ENCODE measurements at places on chromosomes 2 and 18. TPM values are rescaled to one million over a fixed set of nuclear protein-coding genes. Genes with fewer than 3 reads are reported as not detected.

Gene FBXO15
- 1.3 TPM for total RNA-seq

Gene POTEF
- total RNA-seq = not detected

Gene BCL11A
- 0.03 TPM for total RNA-seq

Gene ALK
- total RNA-seq = not detected

Gene FEV
- not detected for total RNA-seq

Gene NAT8
- not detected for total RNA-seq

DNA sequence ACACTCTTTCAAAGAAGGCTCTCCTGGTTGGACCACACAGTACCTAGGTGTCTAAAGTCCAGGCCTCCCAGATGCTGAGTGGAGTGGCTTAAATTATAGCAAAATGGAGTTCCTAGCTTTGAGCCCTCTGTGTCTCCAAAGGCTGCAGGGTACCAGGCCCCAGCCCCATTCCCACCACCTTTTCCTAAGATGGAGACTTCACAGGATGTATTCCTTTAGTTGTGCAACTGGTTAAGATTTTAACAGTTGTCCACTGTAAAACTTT lies 4.9 kb downstream of the SMAD7 start:
- H3K27me3 ChIP-seq = no peaks in the 10 kb centered on the region
- H3K4me3 ChIP-seq = peak overlapping the region; percentile 65
- H3K27ac ChIP-seq = no peak overlapping the region
- peaks cover 89% of the 10 kb centered on the region for H3K36me3 ChIP-seq
- DNase-seq = no peak

- no peak for DNase-seq
- H3K27ac ChIP-seq = no peak overlapping the region
- H3K27me3 ChIP-seq = no peaks in the 10 kb centered on the region
Measured at GRCh38 chr18:43572163-43572562, 294.9 kb upstream of the SYT4 start.

- H3K27ac ChIP-seq = no peak overlapping the region
- no peak overlapping the region for H3K4me3 ChIP-seq
- H3K27me3 ChIP-seq = no peaks in the 10 kb centered on the region
- DNase-seq = no peak
Measured at GRCh38 chr2:3162442-3163077, 215.1 kb downstream of the EIPR1 start.

- no peaks in the 10 kb centered on the region for H3K27me3 ChIP-seq
- no peaks in the 10 kb centered on the region for H3K4me1 ChIP-seq
- H3K36me3 ChIP-seq = no peaks in the 10 kb centered on the region
Measured at GRCh38 chr2:186036862-186037449, 298.4 kb downstream of the FSIP2 start.

DNA sequence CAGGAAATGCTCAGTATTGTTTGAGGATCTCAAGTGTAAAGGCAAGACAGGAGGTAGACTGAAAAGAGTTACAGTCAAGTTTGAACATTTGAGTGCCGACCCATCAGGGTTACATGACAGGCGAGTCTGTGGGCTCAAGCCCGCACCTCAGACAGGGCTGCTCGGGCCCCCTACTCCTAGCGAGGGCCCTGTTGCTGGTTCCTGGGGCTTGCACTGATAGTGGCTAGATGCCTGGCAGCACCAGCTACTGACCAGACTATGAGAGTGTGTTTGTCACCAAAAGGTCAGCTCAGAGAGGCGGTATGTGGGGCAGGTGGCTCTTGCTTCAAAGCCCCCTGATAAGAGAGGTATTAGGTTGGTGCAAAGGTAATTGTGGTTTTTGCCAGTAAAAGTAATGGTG lies 35.6 kb upstream of the CYP27C1 start:
- H3K27ac ChIP-seq = no peak overlapping the region
- peaks cover 37% of the 10 kb centered on the region for H3K36me3 ChIP-seq
- no peaks in the 10 kb centered on the region for H3K27me3 ChIP-seq
- peaks cover 14% of the 10 kb centered on the region for H3K4me1 ChIP-seq
- no peak overlapping the region for H3K4me3 ChIP-seq
- DNase-seq = no peak

GRCh38 chr2:24917086-24917485 lies 3.0 kb downstream of the ADCY3 start:
- no peak for DNase-seq
- peaks cover 40% of the 10 kb centered on the region for H3K4me1 ChIP-seq
- H3K36me3 ChIP-seq = peaks cover 42% of the 10 kb centered on the region
- no peaks in the 10 kb centered on the region for H3K27me3 ChIP-seq
- no peak overlapping the region for H3K4me3 ChIP-seq

DNA sequence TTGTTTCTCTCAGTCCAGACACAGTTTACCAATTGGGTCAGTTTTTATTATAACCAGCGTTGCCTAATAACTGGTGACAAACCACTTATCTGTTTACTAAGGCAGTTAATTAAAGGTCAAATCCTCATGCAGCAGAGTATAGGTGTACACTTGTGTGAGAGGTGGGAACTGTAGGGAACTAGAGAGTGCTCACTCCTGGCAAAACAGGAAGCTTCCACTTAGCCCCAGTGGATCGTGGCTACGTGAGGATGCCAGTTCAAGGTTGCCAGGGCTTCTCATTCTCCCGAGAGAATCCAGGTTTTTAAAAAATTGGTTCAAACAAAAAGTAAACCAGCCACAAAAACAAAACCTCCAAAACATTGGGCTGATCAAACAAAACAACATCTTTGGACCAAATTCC lies 8.1 kb downstream of the CYBRD1 start:
- no peak overlapping the region for H3K27ac ChIP-seq
- peaks cover 21% of the 10 kb centered on the region for H3K27me3 ChIP-seq
- no peaks in the 10 kb centered on the region for H3K4me1 ChIP-seq

DNA sequence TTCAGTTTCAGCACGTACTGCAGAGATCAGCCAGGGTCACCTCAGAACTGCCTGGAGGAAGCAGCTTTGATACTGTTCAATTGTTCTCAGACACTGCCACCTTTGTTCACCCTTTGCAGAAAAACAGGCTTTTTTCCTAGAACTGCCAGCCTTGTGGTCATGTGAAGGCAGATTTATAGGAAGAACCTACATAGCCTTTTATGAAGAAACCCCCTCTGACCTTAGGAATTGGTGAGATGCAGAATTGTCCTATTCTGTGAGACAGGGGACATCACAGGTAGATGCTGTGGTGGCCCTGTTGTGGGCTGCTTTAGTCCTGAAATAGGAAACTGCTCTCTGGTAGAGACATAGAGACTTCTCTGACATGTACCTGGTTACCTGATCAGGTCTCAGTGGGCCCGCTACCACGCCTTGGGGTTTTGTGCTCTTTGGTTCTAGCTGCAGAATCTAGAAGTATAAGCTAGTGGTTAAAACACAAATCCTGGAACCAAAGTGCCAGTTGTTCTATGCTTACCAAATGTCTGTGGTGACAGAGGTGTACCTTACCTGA lies 206.6 kb downstream of the AGPS start:
- H3K4me1 ChIP-seq = peaks cover 13% of the 10 kb centered on the region
- no peaks in the 10 kb centered on the region for H3K36me3 ChIP-seq
- no peak for DNase-seq

GRCh38 chr18:22817844-22818243 lies 115.3 kb upstream of the RBBP8 start:
- H3K36me3 ChIP-seq = no peaks in the 10 kb centered on the region
- peaks cover 12% of the 10 kb centered on the region for H3K27me3 ChIP-seq
- no peak overlapping the region for H3K4me3 ChIP-seq
- no peaks in the 10 kb centered on the region for H3K4me1 ChIP-seq
- no peak overlapping the region for H3K27ac ChIP-seq

GRCh38 chr2:108536133-108536780 lies 2.0 kb downstream of the LIMS1 start:
- no peak for DNase-seq
- peaks cover 4% of the 10 kb centered on the region for H3K36me3 ChIP-seq
- H3K4me3 ChIP-seq = peak overlapping the region; percentile 39
- H3K27ac ChIP-seq = no peak overlapping the region
- H3K27me3 ChIP-seq = no peaks in the 10 kb centered on the region

GRCh38 chr2:11354363-11355154 lies 10.1 kb upstream of the ROCK2 start:
- no peaks in the 10 kb centered on the region for H3K4me1 ChIP-seq
- no peak overlapping the region for H3K4me3 ChIP-seq
- H3K36me3 ChIP-seq = no peaks in the 10 kb centered on the region
- peaks cover 6% of the 10 kb centered on the region for H3K27me3 ChIP-seq
- no peak for DNase-seq
- no peak overlapping the region for H3K27ac ChIP-seq

DNA sequence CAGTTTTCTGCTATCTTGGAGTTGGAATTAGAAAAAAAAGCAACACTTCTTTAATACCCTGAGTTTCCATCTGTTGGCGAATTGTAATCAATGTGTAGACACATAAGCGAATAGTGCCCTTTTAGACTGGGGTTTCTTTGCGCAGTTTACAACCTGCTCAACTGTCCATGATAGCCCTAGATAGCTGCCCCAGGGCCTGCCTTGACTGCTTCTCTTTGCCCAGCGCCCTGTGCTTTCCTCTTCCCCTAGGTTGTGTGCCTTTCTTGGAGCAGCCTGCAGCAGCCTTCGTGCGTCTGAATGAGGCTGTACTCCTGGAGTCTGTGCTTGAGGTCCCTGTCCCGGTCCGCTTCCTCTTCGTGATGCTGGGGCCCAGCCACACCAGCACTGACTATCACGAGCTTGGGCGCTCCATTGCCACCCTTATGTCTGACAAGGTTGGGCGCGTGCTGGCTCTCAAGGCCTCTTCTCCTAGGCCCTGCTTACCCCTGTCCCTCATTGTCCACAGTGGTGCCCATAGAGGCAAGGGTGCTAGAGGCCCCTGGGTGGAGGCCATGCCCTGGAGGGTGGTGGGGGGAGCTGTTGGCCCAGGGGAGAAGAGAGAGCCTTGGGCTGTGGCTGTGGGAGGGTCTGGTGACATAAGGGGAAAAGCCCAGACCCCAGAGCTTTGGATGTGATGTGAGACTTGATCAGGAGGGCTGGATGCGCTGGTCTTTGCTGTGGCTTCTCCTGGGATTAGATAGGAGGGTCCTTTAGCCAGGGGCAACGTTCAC lies 6.9 kb downstream of the SLC4A3 start:
- no peak overlapping the region for H3K4me3 ChIP-seq
- H3K36me3 ChIP-seq = no peaks in the 10 kb centered on the region
- H3K27me3 ChIP-seq = no peaks in the 10 kb centered on the region
- no peak for DNase-seq
- peaks cover 6% of the 10 kb centered on the region for H3K4me1 ChIP-seq
- H3K27ac ChIP-seq = no peak overlapping the region

DNA sequence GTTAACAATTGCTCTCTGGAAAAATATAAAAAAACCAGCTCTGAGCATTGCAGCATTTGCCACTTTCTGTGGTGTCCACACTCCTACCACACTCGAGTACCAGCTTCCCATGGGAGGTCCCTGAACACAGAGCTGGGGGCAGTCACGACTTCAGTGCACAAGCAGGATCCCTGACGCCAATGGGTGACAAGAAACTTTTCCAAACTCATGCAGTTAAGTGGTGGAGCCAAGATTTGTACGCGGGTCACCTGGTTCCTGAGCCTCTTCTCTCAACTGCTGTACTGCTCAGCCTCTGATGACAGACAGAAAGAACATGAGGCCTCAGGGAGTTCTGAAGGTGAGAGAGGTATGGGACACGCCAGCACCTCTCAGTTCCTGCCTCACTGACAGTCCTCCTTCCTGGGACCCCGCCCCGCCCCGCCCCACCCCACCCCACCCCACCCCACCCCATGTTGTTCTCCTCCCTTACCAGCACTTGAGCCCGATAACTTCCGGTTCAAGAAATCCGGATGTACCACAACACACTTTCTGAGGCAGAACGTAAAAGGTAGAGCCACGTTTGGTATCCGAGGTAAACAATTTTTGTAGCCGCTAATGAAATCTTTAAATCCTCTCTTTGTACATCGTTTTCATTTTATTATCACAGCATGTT lies 287.6 kb downstream of the MYCN start:
- H3K4me3 ChIP-seq = no peak overlapping the region
- no peak for DNase-seq
- no peak overlapping the region for H3K27ac ChIP-seq
- H3K27me3 ChIP-seq = no peaks in the 10 kb centered on the region
- no peaks in the 10 kb centered on the region for H3K4me1 ChIP-seq
- H3K36me3 ChIP-seq = no peaks in the 10 kb centered on the region

GRCh38 chr2:206799083-206799482 lies 33.7 kb downstream of the FASTKD2 start:
- no peaks in the 10 kb centered on the region for H3K27me3 ChIP-seq
- no peak for DNase-seq
- H3K27ac ChIP-seq = no peak overlapping the region
- H3K4me3 ChIP-seq = no peak overlapping the region

- no peak overlapping the region for H3K27ac ChIP-seq
- no peaks in the 10 kb centered on the region for H3K4me1 ChIP-seq
- H3K36me3 ChIP-seq = no peaks in the 10 kb centered on the region
- H3K27me3 ChIP-seq = no peaks in the 10 kb centered on the region
- H3K4me3 ChIP-seq = no peak overlapping the region
Measured at GRCh38 chr18:55220523-55220922, 261.3 kb upstream of the CCDC68 start.

DNA sequence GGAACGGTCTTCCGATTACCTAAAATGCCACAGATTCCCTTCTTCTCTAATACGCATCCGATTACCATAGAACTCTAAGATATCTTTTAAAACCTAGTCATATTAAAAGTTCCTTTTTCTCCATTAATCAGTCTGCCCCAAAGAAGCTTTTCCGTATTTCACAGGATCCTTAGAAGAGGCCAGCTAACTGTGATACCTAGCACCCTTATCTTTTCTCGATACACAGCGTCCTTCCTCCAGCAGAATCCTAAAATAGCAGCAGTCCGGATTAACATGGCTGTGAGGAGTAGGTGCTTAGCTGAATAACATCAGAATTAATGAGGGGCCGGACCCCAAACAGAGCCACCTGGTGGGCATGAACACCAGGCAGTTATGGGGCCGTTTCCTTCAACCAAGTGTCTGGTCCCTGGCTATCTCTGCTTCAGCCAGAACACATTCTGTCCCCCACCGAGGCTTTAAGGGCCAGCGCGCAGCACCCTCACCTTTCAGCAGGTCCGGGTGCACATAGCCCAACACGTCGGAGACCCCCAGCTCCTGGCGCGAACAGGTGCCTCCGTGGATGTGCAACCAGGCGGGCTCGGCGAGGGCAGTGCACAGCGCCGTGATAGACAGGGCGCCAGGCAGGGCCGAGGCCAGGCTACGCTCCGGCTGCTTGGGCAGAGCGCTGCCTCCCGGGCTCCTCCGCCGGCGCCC lies 995 bp downstream of the TMEM127 start:
- H3K27ac ChIP-seq = peak overlapping the region; percentile 79
- H3K4me1 ChIP-seq = peaks cover 61% of the 10 kb centered on the region
- peak; percentile 64 for DNase-seq
- no peaks in the 10 kb centered on the region for H3K27me3 ChIP-seq

DNA sequence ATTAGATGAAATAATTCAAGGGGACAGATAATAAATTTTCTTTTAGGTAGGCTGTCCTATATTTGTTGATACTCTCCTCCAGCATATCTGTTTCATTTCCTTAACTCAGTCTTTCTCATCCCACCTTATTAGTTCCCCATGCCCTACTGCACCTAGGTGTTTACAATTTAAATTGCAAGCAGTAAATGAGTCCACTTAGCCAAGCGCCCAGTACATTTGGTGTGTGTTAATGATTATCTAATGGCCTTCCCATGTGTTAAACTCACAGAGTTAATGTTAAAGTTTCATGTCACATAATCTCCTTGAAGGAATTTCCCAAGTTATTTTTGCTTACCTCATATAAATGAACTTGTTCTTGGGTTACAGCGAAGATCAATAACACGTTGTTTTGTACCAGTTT lies 31.2 kb downstream of the ITGB6 start:
- no peak for DNase-seq
- peaks cover 5% of the 10 kb centered on the region for H3K27me3 ChIP-seq
- H3K27ac ChIP-seq = no peak overlapping the region
- H3K4me1 ChIP-seq = no peaks in the 10 kb centered on the region

GRCh38 chr2:240165034-240165433 lies 24.6 kb upstream of the OTOS start:
- no peaks in the 10 kb centered on the region for H3K36me3 ChIP-seq
- no peak overlapping the region for H3K27ac ChIP-seq
- DNase-seq = no peak
- H3K27me3 ChIP-seq = no peaks in the 10 kb centered on the region
- no peak overlapping the region for H3K4me3 ChIP-seq
